ENCODE measurements at places on chromosomes 7 and 10.

GRCh38 chr7:157570531-157571200 is 233.9 kb downstream of the DNAJB6 start:
- no peak for DNase-seq

DNA sequence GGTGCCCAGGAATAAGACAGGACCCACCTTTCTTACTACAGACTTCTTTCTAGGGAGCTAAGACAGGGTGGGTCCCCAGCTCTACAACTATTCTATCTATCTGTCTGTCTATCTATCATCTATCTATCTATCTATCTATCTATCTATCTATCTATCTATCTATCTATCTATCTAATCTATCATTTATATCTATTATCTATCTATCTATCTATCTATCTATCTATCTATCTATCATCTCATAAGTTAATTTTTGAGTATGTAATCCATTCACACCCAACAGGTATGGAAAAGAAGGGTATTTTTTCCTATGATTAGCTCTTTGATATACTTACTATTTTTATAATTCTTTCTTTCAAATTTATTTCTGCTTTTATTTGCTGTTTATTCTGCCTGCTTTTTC is 55.9 kb downstream of the BAMBI start:
- no peak for DNase-seq

DNA sequence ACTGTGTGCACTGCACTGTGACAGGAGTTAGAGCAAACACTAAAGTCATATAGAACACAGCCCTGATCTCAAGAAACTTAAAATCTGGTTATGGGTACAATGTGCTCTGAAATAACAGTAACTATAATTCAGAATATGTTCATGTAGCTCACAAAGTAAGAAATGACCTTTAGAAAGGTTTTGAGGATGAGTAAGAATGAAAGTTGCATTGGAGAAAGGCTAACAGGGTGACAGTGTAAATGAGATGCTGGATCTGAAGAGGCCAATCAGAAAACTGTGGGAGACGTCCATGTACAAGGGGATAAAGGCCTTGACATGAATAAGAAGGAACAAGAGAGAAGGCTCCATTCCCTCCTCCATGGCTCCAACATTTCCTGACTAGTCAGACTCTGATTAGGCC is 124.7 kb downstream of the GRM3 start:
- no peak for DNase-seq

- DNase-seq = no peak
These were observed 51.0 kb upstream of the INPP5A start for GRCh38 chr10:132486539-132487121.

DNA sequence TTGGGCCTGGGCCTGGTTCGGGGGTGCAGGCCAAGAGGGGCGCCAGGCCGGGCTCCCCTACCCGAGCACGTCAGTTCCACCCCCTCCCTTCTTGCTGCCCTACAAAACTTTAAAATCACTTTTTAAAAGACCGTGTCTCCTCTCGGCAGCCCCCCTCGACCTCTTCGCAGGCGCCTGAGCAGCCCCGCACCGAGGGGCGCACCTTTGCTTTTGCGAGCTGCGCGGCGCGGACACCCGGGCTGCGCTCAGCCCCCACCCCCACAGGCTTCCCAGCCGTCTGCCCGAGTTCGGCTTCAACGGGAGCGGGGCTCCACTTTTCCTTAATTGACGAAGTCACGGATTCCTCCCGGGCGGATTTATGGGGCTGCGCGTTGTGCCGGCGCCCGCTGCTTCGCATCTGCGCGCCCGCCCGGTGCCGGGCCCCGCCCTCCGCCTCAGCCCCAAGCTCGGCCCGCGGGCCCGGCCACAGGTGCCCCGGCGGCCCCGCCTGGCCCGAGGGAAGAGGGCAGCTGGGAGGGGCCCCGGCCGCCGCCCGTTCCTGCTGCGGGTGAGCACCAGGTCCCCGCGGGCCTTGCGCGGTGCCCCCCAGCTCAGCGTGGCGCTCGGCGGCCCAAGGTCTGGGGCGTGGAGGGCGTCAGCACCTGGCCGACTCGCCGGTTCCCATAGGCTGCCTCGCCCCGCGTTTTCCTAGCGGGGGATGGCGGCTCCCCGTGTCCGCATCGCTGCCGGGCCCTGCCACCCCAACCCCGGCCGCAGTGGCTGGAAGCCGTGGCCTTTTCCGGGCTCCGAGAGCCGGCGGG is 10.8 kb upstream of the MNX1 start:
- DNase-seq = no peak

- DNase-seq = no peak
These were observed 93.0 kb downstream of the ARHGAP22 start for GRCh38 chr10:48511875-48512231.

DNA sequence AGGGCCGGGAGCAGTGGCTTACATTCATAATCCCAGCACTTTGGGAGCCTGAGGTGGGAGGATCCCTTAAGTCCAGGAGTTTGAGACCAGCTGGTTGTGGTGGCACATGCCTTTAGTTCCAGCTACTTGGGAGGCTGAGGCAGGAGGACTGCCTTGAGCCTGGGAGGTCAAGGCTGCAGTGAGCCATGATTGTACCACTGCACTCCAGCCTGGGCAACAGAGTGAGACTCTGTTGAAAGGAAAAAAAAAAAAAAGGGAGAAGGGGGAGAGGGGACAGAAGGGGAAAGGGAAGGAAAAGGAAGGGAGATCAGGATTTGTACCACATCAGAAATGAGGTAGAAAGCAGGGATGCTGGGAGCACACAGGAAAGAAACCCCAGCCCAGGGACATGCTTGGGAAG is 38.7 kb upstream of the SVOPL start:
- no peak for DNase-seq

DNA sequence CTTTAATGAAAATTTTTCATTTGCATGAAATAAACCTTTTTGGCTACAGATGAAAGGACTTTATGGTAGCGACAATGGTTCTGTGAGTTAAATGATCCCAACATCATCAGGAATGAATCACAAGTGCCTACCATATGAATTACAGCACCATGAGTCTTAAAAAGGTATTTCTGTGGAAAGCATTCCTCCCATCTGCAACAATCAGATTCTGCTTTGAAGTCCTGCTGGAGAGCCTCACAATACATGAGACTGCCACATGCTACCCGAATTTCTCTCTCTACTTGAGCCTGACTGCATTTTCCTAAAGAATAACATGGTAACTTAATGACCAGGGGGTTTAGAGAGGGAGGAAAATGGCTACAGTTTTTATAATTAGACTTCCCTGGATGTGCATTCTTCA is 190.3 kb downstream of the TWIST1 start:
- no peak for DNase-seq

GRCh38 chr7:152910545-152911225 is 151.1 kb downstream of the ACTR3B start:
- no peak for DNase-seq

GRCh38 chr10:22667093-22667480 is 47.3 kb downstream of the PIP4K2A start:
- no peak for DNase-seq

- no peak for DNase-seq
These were observed 53.8 kb upstream of the TCF7L2 start for GRCh38 chr10:112896273-112896672.

DNA sequence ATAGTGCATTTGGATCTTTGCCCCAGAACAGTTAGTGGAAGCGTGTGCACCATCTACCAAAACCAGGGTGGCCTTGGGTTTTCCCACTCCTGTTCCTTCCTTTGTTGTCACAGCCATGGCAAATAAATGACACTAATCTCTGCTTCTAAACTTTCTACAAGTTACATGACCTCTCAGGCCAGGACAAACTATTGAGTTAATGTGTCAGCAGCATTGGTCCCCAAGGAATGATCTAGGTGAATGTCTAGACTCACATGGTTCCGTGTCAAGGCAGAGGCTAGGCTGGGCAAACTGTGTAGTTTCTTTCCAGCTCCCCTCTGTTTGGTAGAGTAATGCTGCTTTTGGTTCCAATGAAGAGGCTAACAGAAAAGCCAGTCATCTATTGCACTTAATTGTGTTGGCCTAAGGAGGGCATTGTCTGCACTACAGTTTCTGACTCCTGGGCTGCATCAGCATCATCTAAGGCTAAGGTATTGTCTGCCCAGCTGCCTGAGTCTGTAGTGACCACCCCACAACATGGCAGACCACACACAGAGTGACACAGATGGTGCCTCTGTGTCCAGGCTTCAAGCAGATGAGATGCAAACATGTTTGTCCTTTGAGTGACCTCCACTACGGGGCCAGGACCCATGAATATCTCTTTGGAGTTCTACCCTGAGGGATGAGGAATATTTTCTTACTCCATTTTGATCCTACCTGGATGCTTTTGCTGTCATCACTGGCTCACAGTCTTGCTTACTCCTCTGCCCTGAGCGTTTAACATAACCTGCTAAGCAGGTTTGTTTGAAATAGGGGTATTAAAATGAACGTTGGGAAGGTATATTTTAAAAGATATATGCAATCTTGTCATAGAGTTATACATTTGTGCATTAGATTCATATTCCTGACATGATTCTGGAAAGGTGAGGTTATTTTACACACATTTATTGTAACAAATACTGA is 1.7 kb downstream of the CYP3A4 start:
- no peak for DNase-seq

GRCh38 chr7:2016021-2016631 is 216.6 kb downstream of the MAD1L1 start:
- DNase-seq = no peak

DNA sequence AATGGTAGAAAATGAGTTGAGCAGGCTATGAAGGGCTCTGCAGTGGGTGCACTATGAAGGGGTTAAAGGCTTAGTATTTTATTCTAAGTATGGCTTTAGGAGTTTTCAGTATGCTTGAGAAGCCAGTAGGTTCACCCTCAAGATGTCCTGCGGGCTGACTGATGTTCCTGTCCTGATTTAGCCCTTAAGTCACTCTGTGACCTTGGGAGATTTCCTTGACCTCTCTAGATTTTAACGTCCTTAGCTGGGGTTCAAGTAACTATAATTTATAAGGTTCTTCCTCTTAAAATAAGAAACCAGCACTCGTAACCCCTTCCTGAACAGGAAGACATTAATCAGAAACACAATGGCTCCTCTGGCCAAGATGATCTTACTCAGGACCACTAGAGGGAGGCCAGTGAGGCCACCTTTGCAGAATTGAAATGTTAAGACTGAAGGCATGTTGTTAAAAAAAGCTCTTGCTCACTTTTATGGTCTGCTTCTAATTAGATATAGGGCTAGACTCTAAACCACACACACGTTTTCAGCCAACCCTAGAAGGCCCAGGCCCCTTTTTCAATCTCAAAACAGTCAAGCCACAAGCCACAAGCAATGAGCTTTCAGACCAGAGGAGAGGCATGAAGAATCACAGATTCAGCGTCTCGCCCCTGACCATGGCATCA is 41.9 kb downstream of the CDK1 start:
- no peak for DNase-seq

GRCh38 chr10:60873758-60874157 is 70.2 kb downstream of the RHOBTB1 start:
- no peak for DNase-seq

GRCh38 chr10:58723186-58723585 is 210.5 kb downstream of the BICC1 start:
- DNase-seq = no peak

DNA sequence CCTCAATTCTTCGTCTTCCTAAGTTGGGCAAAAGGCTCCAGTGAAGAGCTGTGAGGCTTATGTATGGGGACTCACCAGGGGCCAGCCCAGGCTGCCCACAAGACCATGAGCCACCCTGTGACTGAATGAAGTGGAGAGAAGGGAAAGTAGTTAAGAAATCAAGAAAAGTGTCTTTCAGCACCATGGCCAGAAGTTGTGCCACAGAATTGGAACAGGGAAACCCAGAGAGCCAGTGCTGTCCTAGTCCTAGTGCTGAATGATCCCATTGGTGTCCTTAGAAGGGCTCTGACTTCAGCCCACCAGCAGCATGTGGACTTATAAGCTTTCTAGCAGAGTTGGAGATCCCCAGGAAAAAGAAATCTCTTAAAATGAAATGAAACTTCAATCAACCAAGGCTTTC is 37.0 kb upstream of the CCSER2 start:
- no peak for DNase-seq

DNA sequence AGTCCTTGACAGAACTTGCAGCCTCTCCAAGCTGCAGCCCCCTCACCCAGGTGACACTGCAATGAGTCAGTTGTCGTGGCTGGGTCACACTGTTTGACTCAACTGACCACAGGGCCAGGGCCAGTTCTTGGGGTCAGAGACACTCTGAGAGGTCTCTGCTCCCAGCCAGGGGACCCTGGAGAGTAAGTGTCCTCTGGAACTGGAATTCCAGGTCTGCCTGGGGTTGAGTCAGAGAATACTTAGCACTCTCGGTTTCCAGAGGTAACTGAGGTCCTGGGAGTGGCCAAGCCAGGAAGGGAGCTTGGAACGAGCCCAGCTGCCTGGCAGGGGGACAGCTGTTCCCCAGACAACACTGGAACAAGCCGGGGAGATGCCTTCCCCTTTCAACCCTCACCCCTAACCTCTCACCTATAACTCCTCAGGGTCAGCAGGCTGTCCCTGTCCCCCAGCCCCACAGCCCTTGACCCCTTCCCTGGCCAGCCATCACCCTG is 2.2 kb upstream of the MYL10 start:
- DNase-seq = no peak

- no peak for DNase-seq
These were observed 95.2 kb downstream of the PLCE1 start for GRCh38 chr10:94088926-94089381.

DNA sequence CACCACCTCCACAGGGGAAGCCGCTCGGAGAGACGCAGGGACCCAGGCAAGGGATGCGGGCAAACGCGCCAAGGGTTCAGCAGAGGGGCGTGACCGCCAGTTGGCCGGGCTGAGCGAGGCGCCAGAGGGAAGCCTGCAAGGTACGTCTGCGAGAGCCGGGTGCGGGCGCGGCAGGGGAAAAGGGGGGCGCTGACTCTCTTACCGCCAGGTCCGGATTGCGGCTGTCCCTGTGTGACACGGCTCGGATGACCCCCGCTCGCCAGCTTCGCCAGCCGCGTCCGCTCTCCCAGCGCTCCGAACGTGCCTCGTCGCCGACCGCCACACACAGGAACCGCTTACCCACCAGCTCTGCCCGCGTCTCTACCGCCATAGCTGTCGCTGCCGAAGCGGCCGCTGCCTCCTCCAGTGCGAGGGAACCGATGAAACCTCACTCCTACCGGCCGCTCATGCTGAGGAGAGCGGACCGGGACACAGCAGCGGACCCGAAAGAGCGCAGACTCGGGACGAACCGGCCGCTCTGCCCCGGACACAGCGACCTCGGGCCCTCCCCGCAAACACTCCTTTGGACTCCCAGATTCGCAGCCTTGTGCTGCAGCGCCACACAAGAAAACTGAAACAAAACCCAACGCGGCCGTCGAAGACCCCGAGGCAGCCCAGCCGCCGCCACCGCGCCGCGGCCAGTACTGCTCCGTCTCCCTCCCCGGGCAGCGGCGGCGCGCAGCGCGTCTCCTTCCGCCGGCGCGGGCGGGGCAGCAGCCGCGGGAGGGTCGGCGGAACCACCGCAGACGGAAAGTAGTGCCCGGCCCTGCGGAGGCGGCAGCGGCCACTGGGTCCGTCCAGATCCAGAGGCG is at the start of gene JMJD1C:
TSS of gene JMJD1C (minus strand) at position 685 of the 851 bp plus-strand sequence. CDS start at position 370, 315 bp downstream.
- DNase-seq = peak; percentile 69
